Caki2 (cell line): ENCODE measurements at places on chromosomes 2 and 18. TPM values are rescaled to one million over a fixed set of nuclear protein-coding genes. Genes with fewer than 3 reads are reported as not detected.

DNA sequence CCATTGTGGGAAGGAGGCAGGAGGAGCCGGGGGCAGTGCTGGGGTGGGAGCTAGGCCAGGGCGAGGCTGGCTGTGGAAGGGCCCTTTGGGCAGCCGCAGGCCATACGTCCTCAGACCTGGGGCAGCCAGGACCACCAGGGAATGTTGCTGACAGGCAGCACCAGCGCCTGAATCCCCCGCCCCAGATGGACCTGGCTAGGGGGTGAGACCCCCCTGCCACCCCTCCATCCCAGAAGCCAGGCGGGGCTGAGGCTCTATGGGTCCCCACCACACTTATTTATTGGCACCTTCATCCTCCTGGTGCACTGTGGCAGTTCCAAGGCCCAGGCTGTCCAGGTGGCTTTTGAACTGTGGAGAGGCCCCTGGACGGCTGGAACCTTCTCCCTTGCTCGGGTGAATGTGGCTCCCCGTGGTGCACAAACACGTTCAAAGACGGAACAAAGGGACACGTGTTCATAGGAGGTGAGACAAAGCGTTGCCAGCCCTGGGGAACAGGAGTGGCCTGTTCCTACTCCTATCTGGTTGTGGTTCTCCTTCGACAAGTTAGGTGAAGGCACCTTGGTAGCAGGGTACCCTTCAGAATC, 35.1 kb downstream of the RAMP1 start:
- no peak for DNase-seq

GRCh38 chr2:20451341-20451740, 4.5 kb downstream of the RHOB start:
- no peak for DNase-seq

GRCh38 chr18:23114911-23115310, 20.4 kb upstream of the CABLES1 start:
- DNase-seq, result peak; percentile 84

The REG3G gene
- total RNA-seq, result not detected in 2 replicates

GRCh38 chr2:84701880-84702279, 179.0 kb downstream of the TRABD2A start:
- no peak for DNase-seq

DNA sequence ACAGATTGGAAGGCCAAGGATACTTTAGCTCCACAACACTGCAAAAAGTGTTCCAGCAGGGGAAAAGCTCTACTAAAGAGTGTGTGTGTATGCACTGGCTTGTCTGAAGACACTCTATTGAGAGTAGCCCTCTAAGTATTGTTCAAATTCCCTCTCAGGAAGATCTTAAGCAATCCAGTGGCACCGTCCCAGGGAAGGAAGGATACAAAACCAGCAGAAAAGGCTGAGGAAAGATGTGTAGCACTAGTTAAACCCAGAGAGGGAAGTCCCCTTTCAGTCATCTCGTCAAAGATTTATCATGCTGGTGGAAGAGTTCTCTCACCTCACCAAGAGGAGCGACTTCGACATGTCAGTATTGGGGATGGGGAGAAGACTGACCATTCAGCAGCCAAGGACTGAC, 50.5 kb downstream of the DHRS9 start:
- no peak for DNase-seq

The ICOS gene
- total RNA-seq, result not detected in 2 replicates

The CABLES1 gene
- 1.3 and 1.7 TPM in 2 replicates for total RNA-seq

DNA sequence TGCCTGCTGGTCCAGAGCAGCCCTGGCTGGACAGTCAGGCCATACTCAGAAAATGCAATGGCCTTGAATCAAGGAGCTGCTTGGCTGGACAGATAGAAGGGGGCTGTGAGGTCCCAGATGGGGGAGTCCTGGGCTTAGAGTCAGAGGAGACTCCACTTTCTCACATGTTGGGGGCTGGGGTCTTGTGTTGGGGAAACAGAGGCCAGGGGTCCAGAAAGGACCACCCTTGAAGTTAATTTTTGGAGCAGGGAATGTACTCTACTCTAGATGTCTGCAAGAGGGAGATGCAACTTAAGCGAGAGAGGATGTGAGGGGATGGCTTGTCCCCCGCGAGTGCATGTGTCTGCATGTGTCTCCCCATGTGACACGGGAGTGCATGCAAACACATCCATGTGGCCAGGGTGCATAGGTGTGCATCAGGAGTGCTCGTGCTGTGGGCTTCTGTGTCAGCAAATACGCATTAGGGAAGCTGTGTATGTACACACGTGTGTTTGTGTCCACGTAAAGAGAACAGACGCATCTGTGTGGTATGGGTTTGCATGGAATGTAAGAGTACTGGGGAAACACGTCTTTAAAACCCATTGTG, 303.2 kb downstream of the MYCN start:
- no peak for DNase-seq

The PCARE gene
- not detected in 2 replicates for total RNA-seq

DNA sequence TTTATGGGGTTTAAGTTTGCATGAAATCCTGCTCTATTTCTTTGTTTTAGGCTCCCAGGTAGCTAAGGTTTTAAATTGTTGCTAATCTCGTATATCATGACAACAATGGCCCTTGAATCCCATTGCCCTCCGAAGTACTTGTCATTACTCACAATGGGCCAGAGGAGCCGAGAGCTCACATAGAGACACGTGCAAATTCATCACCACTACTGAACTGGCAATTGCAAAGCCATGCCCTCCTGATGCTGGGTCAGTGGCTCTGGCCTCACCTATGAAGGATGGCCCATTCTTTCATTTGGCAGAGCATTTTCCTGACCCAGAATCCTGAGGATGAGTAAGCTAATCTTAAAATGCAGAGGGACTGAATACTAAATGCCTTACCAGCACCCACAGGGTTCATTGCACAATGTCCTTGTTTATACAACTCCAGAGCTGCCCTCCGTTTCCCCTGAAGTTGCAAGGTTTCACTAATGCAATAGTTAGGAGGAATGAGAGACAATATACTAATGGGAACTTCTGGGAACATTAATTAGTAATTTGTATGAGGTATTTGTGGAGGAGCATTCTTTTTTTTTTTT, 71.6 kb upstream of the GAREM1 start:
- DNase-seq, result peak; percentile 84

The C2orf92 gene
- total RNA-seq, result 0.27 and 9.2 TPM in 2 replicates

- DNase-seq, result no peak
These were observed 115.6 kb downstream of the COLEC12 start for GRCh38 chr18:384897-385296.

GRCh38 chr18:11820697-11821096, 30.5 kb upstream of the CHMP1B start:
- no peak for DNase-seq

The MRPL19 gene
- 71.3 and 125 TPM in 2 replicates for total RNA-seq

DNA sequence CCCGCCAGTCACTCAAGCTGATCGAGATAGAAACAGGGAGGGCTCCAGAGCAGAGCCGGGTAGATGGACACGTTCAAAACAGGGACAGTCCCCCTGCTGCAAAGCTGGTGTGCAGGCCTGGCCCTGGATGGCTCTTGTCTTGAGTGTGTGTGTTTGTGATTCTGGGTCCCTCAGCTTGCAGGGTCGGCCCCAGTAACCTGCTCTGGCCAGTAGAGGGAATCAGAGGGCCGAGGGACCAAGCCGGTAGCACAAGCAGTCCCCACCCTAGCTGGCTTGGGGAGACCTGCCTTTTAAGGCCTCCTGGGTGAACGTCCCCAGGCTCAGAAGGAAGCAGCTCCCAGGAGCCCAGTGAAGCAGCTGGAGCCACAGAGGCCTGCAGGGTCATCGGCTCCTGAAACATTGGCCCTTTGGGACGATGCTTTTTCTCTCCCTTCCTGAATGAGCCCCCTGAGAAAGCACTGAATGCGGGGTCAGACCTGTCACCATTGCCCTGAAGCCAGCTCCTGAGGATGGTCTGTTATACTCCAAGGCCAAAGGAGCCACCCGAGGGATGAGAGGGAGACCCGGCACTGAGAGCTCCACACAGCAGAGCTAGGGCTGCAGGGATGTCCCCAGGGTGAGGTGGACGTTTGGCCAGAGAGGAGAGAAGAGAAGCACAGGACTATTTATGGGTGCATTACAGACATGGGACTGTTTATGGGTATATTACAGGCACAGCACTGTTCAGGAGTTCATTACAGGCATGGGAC, 15.4 kb upstream of the MLPH start:
- DNase-seq, result no peak

DNA sequence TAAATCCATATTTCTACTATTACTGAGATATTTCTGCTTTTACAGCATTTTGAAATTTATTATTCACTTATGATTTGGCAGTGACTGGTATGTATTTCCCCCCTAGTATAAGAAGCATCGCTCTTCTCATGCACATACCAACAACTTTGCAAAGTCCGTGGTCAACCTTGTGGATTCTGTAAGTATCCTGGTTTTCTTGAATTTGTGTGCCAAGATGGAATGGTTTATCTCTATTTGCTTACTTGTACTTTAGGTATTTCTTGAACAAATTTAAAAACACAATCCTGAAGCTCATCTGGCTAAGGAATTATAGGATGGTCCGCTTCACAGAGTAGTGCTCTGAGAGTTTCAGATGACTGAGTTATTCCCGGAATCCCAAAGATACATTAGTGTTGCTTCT, 85.0 kb upstream of the FAM237A start:
- DNase-seq, result no peak

DNA sequence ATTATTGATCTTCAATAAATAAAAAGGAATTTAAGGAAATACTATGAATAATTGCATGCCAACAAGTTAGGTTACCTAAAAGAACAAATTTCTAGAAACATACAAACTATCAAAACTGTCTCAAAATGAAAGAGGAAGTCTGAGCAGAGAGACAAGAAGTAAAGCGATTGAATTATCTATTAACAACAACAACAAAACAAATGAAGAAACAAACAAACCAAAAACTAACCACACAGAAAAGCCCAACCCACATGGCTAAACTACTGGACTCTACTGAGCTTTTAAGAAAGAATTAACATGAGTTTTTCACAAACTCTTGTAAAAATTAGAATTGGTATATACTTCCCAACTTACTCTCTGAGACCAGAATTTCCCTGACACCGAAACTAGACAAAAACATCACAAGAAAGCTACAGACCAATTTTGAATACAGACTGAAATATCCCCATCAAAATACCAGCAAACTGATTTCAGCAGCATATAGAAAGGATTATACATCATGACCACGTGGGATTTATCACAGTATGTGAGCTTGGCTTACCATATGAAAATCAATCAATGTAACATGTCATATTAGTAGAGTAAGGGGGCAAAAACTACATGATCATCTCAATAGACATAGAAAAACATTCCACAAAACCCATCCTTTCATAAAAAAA, 16.6 kb upstream of the GALNT1 start:
- DNase-seq, result no peak

DNA sequence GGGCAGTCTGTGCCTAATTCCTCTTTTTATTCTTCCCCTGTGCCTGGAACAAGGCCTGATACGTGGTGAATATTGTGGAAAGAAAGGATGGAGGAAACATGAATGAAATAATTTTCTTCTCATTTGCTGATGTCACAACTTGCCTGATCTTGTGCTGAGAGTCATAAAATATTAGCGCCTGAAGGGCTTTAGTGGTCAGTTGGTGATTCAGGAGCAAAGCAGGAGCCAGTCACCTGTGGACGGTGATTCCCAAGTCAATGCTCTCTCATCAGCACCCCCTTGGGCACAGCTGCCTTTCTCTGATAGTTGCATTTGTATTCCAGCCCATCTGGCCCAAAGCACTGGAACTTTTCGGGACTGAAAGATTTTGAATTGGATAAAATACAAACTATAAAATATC, 502.6 kb upstream of the RAB12 start:
- DNase-seq, result peak; percentile 54

- DNase-seq, result no peak
These were observed 41.3 kb downstream of the CFAP36 start for GRCh38 chr2:55560855-55561254.

The OTOS gene
- not detected in 2 replicates for total RNA-seq

DNA sequence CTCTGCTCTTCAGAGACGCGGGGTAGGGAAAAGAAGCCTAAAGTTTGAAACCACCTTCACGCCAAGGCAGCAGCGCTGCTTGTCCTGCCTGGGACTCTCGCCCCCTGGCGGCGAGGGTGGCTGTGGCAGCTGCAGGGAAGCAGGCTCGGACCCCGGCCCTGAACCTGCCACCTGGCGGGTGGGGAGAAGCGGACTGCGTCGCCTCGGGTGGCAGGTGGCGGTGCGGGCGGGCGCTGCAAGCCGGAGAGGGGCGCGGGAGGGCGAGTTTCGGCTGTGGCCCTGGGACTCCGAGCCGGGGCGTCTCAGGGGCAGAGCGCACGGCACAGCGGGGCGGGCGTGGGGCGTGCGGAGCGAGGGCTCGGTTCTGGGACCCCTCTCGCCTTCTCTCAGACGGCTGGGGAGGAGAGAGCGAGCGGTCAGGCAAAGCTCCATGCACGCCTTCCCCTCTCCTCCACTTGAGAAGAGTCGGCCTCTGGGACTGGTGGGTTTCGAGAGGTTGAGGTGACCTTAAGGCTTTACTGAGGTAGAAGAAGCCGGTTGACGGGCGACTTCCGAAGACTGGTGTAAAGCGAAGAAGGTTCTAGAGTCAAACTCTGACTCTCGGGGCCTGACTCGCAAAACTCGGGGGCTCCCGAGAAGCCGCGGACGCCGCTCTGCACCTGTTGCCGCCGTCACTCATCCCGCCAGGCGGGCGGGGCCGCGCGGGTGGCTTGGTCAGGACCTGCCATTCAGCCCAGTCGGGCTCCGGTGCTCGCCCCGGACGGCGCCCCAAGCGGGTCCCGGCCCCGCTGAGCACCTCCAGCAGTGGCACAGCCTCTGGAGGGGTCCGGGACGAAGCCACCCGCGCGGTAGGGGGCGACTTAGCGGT, 1.1 kb upstream of the BOLL start:
- DNase-seq, result no peak

- peak; percentile 78 for DNase-seq
These were observed at the start of gene PIEZO2 for GRCh38 chr18:11149441-11150270. Gene PIEZO2, minus strand, starts transcription at chr18:11149569. Its CDS starts 981 bp downstream, at chr18:11148588.

DNA sequence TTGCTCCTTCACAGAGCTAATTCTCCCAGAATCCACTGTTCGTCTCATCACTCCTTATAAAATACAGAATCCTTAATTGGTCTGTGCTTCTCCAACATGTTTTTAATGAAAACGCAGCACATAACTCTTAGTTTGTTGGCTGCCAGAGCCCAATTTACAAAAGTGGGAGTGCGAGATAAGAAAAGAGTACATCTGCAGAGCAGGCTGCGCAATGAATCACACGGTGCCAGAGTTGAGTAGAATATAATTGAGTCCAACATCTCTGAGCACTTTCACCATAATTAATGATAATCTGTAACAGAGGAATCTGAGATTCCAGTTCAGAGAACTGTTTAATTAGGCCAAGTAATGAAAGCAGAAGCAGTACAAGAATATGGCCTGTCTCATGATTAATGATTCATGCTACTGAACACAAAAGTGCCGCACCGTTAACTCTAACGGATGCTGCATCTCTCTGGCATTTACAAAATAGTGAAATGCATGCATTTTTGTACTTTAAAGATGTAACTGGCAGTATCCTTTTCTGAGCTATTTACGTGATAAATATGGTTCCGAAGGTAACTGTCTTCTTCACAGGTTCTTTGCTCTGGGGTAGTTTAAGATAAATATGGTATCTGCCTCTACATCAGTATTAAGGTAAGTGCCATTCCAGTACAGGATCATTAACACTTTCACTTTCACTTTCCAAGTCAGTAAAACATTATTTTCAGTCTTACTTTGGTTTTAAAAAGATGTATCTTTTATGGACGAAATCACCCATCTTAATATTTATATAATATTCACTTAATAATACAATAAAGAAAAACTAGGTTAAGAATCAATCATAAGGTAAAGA, 785.6 kb downstream of the NR4A2 start:
- no peak for DNase-seq
